A549 treated with dexamethasone at 1 μM for 4 hours (cell line): ENCODE measurements at places on chromosomes 12 and 14. TPM values are rescaled to one million over a fixed set of nuclear protein-coding genes. Genes with fewer than 3 reads are reported as not detected.

The RPGRIP1 gene
- total RNA-seq, result 0.15 to 0.39 TPM (median 0.25 TPM) in 5 replicates

The C1R gene
- 29.1 to 42.2 TPM (median 30.1 TPM) in 5 replicates for total RNA-seq

The STON2 gene
- 1.6 to 2.9 TPM (median 2.5 TPM) in 5 replicates for total RNA-seq

The DPPA3 gene
- total RNA-seq, result 0.12 TPM in 1 of 5 replicates, not detected in the others

The OAS1 gene
- 26.8 to 40.7 TPM (median 32.8 TPM) in 5 replicates for total RNA-seq

The PIANP gene
- 0.56 to 1.0 TPM (median 0.96 TPM) in 5 replicates for total RNA-seq

The BDKRB2 gene
- 0.91 to 1.3 TPM (median 1.1 TPM) in 5 replicates for total RNA-seq

The OR4E2 gene
- total RNA-seq, result not detected in 5 replicates

The TMEM233 gene
- total RNA-seq, result 0.03 to 0.12 TPM (median 0.08 TPM) in 4 of 5 replicates, not detected in the other

The PIWIL1 gene
- not detected in 5 replicates for total RNA-seq

The OASL gene
- 1.2 to 2.6 TPM (median 2.1 TPM) in 5 replicates for total RNA-seq
